Hepatocyte (in vitro differentiated cells): ENCODE measurements at places on chromosomes 5 and 9.

DNA sequence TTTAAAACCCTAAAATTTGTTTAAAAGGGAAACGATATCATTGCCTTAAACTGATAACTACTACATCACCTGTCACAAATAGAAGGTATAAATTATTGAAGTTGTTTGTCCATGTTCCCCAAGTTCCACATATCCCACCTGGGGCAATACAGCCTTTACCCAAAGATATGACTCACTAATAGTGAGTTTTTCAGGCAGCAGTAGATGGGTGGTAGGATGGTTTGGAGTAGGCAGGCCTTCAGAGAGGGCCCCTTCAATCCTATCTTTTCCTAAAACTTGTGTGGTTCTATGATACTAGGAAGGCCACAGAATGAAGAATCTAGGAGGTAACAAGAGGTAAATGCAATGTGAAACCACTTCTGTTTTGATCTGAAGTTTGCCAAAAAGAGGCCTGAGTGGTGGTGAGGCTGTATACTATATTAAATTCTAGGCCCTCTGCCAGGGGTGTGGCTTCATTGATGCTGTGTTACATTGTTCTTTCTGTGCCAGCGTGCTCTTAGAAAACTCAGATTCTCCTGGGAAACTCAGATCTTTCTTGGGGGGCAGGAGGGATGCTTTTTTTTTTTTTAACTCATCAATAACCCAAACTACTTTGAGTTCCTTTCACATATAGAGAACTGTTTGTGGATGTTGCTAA lies 7.2 kb downstream of the CYSTM1 start:
- no peak for DNase-seq

DNA sequence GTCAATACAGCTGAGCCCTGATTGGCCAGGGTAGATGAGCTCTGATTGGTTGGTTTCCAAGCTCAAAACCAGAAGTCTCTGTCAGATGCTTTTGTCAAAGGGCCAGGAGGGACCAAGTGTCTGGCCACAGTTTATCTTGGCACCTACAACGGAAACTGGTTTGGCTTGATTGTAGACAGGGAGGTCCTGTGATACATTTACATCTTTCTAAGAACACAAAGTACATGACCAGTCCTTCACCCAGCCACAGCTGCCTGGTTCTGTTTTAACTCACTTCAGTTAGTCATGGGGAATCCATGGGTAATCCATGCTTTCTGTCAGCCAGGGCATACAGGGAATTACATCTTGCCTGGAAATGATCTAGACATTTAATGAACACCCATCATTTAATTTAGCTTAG lies 171.2 kb downstream of the SLC12A2 start:
- peak; percentile 27 for DNase-seq

- no peak for DNase-seq
Observed at GRCh38 chr9:126287166-126287866, 39.3 kb upstream of the MVB12B start.

GRCh38 chr9:4137681-4138099 lies 162.2 kb downstream of the GLIS3 start:
- no peak for DNase-seq

DNA sequence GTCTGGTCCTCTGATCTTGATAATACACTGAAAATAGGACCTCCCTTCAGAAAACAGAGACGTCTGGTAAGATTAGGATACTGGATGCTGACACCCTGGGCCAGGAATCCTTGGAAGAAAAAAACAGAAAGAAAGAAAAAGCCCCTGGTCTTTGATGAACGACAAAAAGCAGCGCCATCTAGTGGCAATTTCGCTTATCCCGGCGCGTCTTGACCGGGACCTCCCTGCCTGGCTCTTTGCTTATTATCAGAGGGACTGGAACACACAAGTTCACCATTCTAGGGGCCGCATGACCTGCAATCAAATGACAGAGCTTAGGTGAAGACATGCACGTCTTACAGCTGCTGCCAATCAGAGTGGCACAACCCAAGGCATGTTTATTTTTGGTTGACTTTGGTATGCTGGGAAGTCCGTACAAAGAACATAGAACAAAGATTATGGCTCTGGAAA lies 114.9 kb upstream of the NFIB start:
- peak; percentile 89 for DNase-seq

GRCh38 chr9:137708590-137709284 lies 89.9 kb downstream of the EHMT1 start:
- DNase-seq: no peak

- no peak for DNase-seq
Observed at GRCh38 chr9:33835625-33836260, 18.8 kb downstream of the UBE2R2 start.

DNA sequence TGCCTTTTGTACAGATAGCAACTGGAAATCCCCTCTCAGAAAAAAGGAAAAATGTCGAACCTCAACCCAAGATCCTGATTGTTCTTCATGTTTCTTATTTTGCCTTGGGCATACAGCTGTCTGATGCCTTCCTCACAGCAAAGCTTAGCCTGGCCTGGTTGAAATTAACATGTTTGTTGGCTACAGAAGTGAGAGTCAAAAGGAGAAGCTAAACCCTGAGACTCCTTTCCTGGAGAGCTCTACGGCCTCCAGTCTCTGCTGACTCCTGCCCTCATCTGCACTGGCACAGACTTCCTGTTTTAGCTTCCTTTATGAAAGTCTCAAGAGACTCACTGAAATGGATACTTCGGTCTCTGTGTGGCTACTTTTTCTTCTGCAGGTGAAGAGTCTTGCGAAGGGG lies 186.7 kb downstream of the PARP8 start:
- no peak for DNase-seq

- peak; percentile 5 for DNase-seq
Observed at GRCh38 chr9:87676976-87677775, 48.7 kb upstream of the CTSL start.

DNA sequence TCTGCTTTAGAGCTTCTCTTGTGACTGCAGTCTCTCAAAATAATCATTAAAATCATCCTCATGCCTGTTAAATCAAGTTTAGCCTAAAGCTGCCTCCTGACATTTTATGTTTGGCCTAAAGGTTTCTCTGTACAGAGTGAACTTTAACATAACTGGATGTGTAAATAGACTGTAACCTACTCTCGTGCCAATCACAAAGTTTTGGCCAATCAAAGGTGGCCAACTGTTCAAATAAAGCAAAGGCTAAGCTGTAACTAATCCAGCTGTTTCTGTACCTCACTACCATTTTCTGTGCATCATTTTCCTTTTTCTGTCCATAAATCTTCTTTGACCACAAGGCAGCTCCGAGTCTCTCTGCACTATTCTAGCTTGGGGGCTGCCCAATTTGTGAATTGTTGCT lies 86.2 kb downstream of the GCNT1 start:
- DNase-seq: no peak

DNA sequence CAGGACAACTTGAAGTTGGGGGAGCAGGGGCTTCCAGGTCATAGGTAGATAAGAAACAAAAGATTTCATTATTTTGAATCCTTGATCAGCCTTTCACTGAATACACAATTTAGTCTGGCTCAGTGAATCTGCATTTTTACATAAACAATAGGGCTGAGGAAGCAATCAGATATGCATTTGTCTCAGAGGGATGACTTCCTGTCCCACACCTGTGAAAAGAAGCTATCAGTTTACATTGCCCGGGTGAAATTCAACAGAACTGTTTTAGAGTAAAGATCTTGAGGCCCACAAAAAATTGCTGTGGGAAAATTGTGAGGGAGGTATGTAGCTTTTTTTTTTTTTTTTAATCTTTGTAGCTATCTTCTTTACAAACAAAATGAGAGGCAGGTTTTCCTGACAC lies 38.3 kb downstream of the DNAJB5 start:
- DNase-seq: no peak

DNA sequence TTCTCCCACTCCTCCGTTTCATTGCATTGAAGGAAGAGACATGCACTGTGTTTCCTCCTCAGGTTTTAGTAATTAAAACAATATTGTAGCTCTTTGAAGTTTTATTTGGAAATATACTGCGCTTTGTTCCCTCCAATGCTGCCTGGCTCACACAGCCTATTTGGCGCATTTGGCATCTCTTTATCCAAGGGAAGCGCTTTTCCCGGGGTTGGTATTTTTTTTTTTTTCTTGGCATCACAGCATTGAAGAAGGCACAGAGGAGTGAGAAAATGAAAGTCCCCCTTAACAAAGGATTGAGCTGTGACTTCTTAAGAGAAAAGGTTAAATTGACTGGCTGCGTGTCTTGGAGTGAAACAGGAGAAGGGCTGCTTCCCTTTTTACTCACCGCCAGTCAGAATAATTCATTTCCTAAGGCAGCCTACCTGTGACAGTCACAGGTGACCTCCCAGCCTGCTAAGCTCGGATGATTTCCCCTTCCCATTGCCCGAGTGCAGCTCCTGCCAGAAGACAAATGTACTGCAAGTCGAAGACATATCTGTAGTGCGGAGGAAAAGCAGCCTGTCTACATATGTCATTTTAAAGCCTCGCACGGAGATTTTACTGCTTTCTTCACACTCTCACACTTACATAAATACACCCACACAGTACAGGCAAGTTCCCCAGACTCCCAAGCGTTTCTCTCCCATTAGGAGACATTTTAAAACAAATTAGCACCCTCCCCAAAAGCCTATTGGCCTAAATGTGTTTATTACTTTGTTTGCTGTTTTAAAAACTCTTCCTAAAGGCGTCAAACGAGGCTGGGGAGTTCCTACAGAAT lies 665.5 kb upstream of the ZNF608 start:
- peak; percentile 74 for DNase-seq

GRCh38 chr5:4699592-4699991 lies 440.5 kb upstream of the ADAMTS16 start:
- DNase-seq: no peak

GRCh38 chr9:114289571-114290481 lies 33.1 kb upstream of the ORM1 start:
- DNase-seq: no peak

DNA sequence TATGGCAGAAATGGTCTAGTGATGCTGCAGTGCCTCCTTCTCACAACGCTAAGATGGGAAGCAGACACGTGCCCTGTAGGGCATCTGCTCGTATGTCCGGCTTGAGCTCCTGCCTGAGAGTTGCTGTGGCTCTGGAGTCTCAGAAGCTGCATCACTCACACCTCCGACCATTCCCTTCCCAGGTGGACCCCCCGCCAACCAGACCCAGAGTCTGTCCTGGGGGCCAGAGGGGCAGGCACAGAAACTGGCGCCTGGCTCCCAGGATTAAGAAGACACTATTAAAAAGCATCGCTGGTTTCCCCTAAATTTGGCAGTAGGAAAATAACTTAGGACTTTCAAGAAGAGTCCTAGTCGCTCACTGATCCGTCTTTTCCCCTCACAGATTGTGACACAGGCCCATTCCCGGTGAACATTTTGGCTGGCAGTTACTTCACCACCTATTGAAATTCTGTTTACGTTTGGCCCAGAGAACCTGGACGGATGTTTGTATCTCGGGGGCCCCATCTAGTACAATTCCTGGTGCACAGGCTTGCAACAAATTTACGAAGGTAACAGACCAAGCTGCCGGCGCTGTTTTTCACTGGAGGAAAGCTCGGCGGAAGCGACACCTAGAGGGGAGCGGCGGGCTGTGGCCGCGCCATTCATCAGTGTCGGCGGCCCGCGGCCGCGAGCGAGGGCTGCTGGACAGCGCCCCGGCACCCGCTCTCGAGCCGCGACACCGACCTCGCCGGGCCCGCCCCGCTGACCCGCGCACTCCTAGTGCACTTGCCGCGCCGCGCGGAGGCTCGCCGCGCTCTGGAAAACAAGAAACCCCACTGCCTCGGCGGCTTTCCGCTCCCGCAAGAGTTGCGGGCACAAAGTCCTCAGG lies 1.6 kb downstream of the FSTL4 start:
- DNase-seq: peak; percentile 91

DNA sequence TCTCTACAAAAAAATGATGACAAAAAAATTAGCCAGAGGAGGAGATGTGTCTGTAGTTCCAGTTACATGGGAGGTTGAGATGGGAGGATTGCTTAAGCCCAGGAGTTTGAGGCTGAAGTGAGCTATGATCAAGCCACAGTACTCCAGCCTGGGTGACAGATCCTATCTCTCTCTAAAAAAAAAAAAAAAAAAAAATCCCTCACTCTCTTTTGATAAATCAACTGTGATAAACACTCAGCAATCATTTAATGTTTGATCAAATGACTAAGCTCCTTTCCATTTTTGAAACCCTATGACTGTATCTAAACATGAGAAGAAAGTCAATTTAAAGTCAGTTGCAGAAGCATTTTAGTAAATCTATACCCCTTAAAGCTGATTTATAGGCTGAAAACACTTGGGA lies 112.1 kb upstream of the IL6ST start:
- no peak for DNase-seq

DNA sequence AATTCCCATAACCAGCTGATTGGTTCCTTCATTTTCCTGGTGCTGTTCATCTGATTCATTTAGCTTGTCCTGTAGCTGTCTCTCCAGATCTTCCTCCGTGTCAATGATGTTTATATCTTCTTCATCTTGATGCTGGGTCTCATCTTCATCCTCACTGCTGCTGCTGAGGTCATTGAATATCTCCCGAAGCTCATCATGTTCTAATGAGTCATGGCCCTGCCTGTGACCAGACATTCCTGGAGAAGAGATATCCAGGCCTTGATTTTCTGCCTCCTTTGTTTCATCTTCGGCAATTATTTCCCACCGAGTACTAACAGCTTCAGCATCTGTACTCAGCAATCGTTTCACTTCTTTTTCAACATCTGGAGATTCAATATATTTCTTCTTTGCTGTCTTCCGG lies 1.4 kb downstream of the TAF7 start:
- DNase-seq: no peak

DNA sequence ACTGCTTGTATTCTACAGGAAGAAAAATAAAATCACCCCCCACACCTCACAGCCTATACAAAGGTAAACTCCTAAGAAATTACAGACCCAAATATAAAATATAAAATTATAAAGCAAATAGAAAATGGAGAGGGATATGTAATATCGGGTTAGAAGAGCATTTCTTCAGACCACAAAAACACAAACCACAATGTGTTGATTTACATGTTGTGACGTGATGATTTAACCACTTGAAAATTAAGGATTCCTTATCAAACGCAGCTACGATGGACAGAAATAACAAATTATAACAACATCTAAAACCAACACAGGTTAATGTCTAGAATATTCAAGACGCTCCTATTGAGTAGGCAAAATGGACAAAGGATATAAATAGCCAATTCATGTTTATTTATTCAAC lies 26.3 kb downstream of the SSBP2 start:
- DNase-seq: no peak
